Stimulated activated naive CD8-positive, alpha-beta T cell treated with anti-CD3 and anti-CD28 coated beads, Interleukin-15, Interleukin-2, amounts not matched to agents 100 U/mL and 50 U/mL, for 24 hours (primary cell): ENCODE measurements at places on chromosomes 1 and 21.
A peak's percentile ranks its signal among the peaks of the same experiment; 100 is the strongest.

DNA sequence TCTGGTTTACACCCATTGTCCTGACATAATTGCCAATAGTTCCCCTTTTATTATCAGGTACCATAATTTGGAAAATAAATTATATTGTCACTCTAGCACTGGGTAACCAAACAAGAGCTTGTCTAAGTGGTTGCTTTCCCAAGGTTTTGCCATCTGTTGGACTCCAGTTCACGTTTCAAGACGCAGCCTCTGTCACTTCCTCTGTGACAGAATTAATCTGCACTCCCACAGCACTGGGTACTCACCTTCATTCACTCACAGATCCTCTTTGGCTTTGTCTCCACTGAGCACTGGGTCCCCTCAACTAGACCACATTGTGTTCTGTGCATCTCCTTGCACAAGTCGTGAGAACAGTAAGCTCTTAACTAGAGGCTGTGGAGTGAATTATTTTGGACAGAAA is 123.6 kb upstream of the JUN start:
- no peak for DNase-seq

DNA sequence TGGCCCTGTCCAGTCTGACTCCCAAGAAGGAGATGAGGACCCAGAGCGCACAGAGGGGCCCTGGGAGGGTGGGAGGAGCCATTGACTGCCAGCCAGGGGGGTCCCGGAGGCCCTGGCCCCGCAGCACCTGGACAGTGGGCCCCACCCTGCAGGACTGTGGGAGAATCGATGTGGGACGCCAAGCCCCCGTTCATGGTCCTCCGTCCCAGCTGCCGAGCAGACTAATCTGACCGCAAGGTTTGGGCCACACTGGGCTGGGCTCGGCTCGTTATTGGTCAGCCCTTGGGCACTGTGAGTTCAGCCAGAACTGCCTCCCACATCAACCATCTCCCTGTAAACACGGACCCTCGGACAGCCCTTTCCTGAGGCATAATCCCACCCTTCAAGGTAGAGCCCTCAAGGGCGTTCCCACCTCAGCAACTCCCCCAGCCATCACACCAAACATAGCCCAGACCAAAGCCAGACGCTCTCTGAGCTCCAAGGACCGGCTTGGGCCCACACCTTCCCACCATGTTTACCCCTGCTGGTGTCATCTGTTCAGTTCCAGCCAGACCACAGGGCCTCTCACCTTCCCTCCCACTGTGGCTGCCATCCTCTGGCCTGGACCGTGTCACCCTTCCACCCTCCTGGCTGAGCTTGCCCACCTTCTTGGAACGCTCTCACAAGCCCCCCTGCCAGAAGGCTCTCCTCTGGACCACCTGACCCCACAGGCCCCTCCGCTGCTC is 16.2 kb upstream of the POFUT2 start:
- DNase-seq, result no peak

DNA sequence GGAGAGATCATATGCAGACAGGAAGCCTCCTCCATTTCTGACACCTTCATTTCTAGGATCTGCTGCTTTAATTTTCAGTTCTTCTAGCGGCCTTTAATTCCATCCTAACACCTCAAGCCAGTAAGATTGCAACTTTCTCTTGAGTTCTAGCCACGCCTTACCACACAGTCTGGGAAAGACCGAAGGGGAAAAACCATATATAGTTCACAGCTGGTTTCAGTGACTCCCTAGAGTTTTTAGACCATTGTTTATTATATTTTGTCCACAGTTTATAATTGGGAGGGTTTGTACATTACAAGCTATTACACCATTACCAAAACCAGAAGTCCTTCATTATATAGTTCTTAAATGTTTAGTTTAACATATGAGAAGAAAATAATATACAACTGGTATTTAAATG is 37.5 kb downstream of the DPH5 start:
- no peak for DNase-seq

DNA sequence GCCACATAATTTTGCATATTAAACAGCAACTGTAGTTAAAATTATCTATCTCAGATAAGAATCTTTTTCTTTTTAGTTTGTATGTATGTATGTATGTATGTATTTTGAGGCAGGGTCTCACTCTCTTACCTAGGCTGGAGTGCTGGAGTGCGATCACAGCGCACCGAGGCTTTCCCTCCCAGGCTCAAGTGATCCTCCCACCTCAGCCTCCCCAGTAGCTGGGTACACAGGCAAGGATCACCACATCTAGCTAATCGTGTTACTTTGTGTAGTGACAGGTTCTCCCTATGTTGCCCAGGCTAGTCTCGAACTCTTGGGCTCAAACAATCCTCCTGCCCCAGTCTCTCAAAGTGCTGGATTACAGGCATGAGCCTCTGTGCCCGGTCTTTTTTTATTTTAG is 30.5 kb upstream of the PUM1 start:
- no peak for DNase-seq

DNA sequence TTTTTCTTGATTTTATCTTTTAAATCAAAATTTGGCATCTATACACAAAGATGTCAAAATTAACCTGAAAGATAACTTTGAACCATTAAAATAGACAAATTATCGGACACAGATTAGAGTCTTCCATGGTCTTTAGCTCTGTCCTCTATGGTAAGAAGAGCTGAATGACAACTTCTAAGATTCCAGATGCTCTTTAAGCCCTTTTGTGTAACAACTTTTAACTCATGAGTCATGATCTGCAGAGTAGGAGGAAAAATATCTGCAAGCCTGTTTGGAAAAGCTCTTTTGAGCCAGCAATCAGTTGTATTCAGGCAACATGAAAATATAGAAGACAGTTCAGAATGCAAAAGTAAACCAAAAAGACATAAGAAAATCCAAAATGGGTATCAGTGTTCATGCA is 37.8 kb downstream of the TTC13 start:
- no peak for DNase-seq

GRCh38 chr1:1889847-1890505 is 911 bp downstream of the GNB1 start:
- DNase-seq, result peak; percentile 65

DNA sequence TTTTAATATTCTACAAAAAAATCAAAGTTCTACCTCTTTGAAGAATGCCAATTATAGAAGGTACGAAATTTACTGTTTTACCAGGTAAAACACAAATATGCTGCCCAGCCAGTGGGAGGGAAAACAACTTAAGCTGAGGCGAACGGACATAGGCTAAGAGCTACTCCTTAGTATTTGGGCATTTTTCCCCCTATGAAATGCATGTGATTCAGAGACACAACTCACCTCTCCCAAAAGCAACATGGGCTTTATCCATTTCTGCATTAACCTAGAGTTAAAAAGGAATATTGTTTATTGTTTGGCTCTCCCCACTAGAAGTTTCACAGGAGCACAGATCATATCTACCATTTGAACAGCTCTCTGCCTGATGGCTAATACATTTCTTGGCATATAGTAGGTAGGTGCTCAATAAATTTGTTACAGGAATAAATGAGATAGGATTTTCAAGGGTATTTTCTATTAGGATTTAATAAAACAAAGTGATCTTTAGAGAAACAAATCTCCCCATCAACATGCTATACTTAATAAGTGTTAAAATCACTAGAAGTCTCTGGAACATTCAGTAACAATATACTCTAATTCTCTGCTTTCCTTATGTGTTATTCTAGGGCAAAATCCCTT is 2.4 kb upstream of the SORT1 start:
- DNase-seq, result no peak

DNA sequence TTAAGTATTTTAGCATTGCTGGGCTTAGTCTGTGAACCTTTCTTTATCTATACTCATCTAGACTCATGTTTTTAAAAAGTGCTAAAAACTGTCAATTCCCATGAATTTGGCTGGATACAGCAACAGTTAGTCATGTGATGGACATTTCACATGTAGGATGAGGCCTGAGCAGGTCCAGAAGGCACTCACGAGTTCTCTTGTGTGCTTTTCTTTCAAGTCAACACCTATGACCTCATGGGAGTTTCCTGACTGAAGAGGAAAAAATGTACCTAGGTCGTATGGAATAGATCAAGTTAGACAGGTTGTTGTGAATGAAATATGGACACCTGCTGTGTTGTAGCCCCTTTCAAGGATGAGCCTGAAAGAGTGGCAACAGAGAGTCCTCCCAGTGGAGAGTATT is 394.2 kb downstream of the DUSP10 start:
- DNase-seq, result no peak

DNA sequence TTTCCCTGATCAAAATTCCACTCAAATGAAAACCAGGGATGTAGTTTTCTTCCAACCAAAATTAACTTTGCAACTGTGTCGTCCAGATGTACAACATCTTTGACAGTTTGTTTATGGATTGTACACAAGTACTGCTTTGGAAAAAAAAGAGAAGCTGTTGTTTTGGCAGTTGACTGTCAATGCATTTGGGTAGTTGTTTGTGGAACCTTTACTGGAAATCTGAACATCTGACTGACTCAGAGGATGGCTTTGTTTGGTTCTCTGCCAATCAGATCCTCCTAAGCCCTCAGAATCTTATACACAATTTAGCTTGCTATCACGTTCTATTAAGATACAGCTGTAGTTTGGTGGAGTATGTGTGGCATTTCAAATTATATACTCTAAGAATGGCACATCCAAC is 195.0 kb downstream of the KCNK2 start:
- no peak for DNase-seq

DNA sequence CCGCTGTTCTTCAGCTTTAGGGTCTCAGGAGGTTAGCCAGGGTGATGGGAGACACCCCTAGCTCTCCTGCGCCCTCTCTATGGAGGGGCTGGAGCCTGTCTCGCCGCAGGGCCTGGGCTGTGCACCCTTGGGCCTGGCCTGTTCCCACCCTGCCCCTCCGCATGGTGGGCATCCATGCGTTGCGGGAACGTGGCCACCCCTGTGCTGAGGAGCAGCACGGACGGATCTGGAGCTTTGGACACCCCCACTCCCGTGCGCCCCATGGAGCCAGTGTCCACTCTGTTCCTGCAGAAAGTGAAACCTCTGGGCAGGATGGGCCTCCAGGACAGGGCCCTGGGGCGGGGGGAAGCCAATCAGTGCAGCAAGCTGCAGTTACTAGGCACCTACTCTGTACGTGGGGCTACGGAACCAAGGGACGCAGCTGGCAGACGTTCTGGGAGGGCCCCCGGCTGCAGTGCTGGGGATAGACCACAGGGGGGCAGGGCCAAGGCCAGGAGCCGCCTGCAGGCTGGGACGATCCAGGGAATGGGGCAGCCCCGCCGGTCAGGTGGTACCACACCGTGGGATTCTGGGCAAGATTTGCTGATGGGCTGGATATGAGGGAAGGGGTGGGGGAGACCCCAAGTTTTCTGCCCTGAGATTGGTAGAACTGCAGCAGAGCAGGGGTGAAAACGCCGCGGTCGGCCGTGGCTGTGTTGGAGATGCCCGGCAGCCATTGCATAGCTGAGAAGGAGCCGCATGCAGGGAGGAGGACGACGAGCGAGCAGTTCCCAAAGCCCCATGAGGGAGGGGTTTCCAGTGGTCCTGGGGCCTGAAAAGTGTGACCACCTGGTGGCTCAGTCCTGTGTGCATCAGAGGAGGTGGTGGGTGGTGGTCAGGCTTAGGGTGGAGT is 43.3 kb downstream of the TP73 start:
- peak; percentile 52 for DNase-seq

GRCh38 chr1:185045814-185046492 is 595 bp downstream of the RNF2 start:
- DNase-seq, result peak; percentile 49

- DNase-seq, result no peak
Observed at GRCh38 chr1:13763991-13764390, 64.0 kb downstream of the PRDM2 start.

DNA sequence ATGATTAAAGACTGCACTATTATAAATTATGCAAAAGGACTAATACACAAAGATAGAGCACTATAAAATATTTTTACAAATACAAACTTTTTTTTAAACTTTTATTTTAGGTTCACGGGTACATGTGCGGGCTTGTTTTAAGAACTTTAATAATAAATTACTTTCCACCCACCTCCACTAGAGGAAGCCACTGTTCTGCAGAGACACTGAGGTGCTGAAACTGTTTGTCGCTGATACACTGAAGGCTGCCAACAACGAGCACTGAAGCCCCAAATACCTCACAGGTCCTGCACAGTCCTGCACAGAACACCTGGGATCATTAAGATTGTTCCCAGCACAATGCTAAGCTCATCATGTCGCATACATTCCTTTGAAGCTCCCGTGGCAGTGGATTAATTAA is 19.9 kb downstream of the COA6 start:
- DNase-seq, result no peak
